ENCODE measurements at places on chromosomes 1 and 21.

- no peak for DNase-seq
Observed at GRCh38 chr1:5637171-5637570, 355.1 kb downstream of the NPHP4 start.

GRCh38 chr1:202953392-202953791, 4.7 kb downstream of the ADIPOR1 start:
- no peak for DNase-seq

GRCh38 chr1:29974316-29974724, 738.0 kb downstream of the PTPRU start:
- DNase-seq: no peak

GRCh38 chr21:38839328-38840286, 33.9 kb downstream of the ETS2 start:
- no peak for DNase-seq

- DNase-seq: no peak
Observed at GRCh38 chr1:34683616-34684015, 71.2 kb upstream of the GJB5 start.

GRCh38 chr21:37139902-37140301, 66.8 kb downstream of the TTC3 start:
- peak; percentile 64 for DNase-seq

DNA sequence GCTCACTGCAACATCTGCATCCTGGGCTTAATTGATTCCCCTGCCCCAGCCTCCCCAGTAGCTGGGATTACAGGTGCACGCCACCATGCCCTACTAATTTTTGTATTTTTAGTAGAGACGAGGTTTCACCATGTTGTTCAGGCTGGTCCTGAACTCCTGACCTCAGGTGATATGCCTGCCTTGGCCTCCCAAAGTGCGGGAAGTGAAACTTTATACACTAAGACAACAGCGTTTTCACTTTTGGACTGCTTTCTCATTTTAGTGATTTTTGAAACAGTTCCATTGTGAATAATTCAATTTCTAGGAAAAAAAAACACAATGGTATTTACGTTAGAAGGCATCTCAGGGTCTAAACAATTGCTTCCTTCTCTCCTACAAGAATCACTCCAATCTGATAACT, 11.8 kb upstream of the KHDRBS1 start:
- no peak for DNase-seq

DNA sequence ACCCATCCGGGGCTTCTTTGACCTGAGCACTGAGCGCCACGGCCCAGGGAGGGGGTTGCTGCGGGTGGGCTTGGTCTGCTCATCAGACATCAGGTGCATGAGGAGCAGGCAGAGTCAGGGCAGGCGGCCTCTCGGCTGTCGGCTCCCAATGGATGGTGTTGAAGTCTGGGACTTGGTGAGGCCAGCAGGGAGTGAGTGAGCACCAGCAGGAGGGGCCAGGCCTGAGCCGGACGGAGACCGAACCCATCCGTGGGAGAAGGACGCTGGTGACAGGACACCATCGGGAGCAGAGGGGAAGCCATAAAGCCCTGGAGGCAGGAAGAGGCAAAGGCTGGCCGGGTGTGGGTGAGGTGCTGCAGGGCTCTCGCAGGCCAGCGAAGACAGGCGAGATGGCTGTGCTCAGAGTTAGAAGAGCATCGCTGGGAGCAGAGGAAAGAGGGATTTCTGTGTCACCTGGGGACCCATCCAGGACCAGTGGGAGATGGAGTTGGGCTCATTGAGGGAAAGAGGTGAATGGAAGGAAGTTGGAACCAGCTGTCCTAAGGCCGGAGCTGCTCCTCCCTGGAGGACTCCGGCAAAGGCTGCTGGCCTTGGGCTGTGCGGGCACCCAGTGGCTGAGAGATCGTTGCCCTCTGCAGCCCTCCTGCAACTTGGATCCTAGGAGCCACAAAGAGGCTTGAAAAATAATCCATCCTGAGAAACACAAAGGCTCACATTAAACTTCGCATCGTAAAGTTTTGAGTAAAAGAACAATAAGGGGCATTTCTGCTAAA, 49.9 kb downstream of the PDE9A start:
- no peak for DNase-seq

GRCh38 chr1:237681210-237681609, 209.5 kb downstream of the ZP4 start:
- DNase-seq: no peak

Measured in SK-N-MC (cell line).